8988T (cell line): ENCODE measurements at places on chromosomes 3 and 15.
A peak's percentile ranks its signal among the peaks of the same experiment; 100 is the strongest.

GRCh38 chr3:122680475-122681283 lies at the start of gene PARP14:
TSS of gene PARP14 (plus strand) at chr3:122680839. CDS start at chr3:122680884, 45 bp downstream.
- no peak for DNase-seq

DNA sequence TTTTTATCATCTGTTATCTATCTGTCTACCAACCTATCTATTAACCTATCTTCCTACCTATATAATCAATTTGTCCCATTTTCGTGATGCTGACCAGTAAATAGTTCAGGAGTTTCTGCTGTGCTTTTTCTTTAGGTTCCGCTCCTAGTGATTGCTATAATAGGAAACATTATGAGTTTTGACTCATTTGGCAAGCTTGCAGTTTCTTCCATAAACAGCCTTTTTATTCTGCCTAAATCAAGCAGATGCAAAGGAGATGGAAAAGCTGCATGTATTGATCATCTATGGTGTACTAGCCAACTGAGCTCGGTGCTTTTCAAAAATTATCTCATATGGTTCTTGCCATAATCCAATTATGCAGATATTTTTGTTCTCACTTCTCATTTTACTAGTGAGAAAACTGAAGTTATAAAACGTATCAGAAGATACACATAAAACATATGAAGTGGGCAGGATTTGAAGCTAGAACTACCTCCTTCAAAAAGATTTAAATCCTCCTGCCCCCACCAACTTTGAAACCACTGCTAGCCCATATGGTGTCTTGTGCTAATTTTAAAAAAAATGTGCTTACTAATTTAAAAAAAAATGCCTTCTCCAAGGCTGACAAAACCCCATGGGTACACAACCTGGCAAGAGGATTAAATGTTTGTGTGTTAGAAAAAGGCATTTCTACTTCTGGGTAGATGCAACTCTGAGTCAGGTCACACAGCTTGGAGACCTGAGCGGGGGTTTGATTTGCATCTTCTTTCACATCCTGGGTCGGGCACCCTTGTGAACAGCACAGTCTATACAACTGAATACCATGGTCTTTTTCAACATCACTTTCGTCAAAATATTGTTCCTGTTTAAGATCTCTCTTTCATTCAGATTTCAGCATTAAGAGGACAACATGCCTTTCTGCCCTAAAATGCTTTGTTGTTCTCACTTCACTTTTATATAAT lies 267.0 kb downstream of the CHL1 start:
- DNase-seq: no peak

DNA sequence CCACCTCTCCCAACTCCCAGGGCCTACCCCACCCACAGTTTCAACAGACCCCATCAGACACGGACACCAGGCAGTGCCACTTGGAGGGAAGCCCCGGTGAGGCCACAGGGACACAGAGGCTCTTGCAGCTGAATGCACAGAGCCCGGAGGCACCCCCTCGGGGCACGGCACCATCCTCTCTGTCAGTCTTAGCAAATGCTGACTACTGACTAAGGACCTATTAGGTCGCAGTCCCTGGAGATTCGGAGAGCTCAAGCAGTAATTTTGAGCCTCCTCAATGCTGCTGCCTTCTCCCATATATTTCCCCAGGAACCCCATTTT lies 79.9 kb downstream of the VGLL4 start:
- DNase-seq: no peak

- peak; percentile 3 for DNase-seq
These were observed 999 bp upstream of the KIF7 start for GRCh38 chr15:89656116-89656815.

DNA sequence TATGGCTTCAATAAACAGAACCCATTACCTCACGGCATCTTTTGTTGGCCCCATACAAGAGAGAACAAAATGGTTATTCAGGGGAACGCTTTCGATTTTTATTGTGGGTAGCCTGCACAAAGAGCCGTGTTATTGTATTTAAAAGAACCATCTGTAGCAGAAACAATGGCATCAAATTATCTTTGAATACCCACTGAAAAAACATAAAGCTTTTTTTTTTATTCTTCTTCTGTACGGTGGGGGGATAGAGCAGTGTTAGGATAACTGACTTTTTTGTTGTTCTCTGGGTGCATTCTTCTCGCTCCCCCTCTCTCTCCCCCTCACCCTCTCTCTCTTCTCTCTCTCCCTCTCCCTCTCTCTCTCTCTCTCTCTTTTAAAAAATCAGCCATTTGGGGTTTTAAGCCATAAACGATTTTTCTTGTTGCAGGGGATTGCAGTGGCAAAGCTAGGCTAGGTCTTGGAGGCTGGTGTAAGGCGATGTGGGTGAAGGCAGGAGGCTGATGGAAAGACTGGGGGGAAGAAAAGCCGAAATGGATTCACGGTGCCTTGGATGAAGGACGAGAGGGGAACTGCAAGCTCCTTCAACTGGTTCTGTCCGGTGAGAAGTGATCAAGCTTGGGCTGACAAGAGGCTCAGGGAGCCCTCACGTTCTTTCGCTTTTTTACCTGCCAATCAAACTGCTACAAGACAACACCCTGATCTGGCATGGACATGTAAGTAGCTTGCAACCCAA lies 12.4 kb upstream of the SOX2 start:
- no peak for DNase-seq

- no peak for DNase-seq
These were observed 1.4 kb upstream of the BCL6 start for GRCh38 chr3:187746442-187747281.

GRCh38 chr15:58182460-58183163 lies 44.4 kb downstream of the AQP9 start:
- DNase-seq: peak; percentile 15

GRCh38 chr15:45431511-45431910 lies 53.2 kb upstream of the GATM start:
- no peak for DNase-seq

DNA sequence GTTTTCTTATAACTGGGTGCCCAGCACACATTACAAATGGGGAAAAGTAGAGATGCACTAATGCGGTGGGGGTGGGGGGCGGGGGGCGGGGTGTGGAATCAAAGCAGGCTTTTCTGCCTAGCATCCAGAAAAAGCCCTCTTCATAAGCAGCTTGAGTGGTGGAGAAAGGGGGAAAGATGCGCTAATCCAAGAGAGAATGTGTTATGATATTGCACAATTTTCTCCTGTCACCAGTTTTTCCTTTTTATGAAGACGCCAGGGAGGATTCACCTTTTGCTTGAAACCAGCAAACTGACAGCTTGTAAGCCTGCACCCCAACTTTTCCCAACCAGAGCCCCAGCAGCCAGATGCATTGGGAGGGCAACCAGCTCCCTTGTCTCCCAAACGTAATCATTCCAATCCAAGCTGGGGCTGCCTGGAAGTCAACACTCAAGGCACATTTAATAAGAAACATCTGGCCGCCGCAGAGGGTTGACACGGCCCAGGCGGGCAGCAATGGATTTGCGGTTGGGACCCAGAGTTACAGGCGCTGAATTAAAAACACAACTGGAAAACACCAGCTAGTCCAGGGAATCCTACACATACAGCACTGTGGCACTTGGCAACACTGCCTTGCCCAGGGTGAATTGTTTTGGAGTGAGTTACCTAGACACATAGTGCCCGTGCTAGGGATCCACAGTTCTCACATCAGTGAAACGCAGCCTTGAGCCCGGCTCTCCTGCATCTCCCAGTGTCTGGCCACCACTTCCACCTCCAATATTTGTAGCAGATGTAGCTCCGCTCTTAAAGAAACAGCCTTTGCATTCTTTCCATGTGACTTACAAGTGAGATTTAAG lies 218.5 kb upstream of the PRICKLE2 start:
- no peak for DNase-seq

GRCh38 chr3:96994988-96995387 lies 180.6 kb downstream of the EPHA6 start:
- DNase-seq: no peak
